ENCODE measurements at places on chromosomes 13 and 19. TPM values are rescaled to one million over a fixed set of nuclear protein-coding genes. Genes with fewer than 3 reads are reported as not detected.
A peak's percentile ranks its signal among the peaks of the same experiment; 100 is the strongest.

GRCh38 chr19:41455936-41456335, 13.0 kb downstream of the ERICH4 start:
- no peak for DNase-seq

OR7D2 gene
- polyA plus RNA-seq: 0.01 TPM

ZNF587 gene
- polyA plus RNA-seq: 11.6 TPM

LGALS14 gene
- not detected for polyA plus RNA-seq

IGFL4 gene
- polyA plus RNA-seq: not detected

- DNase-seq: peak; percentile 10
These were observed 28.4 kb upstream of the ENOX1 start for GRCh38 chr13:43815204-43815603.

GRCh38 chr13:97257228-97257755, 35.2 kb downstream of the MBNL2 start:
- DNase-seq: no peak

POLD1 gene
- 55.1 TPM for polyA plus RNA-seq

DNA sequence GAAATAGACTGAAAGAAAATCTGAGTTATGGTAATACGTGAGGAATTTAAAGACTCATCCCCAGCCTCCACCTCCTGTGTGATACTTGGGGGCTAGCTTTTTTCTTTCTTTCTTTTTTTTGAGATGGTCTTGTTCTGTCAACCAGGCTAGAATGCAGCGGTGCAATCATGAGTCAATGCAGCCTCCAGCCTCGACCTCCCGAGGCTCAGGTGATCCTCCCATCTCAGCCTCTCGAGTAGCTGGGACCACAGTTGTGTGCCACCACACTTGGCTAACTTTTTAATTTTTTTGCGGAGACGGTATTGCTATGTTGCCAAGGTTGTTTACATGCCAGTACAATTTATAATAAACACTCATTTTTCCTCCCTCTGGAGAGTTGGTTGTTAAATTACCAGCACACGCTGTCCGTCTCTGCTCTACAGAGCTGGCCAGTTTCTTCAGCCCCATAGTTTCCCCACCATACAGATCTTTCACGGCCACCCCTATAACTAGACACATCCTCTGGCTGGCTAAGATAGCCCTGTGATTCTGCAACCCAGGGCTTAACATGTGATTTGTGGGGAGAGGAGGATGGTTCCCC, 4.8 kb downstream of the TNFSF9 start:
- no peak for DNase-seq

DNA sequence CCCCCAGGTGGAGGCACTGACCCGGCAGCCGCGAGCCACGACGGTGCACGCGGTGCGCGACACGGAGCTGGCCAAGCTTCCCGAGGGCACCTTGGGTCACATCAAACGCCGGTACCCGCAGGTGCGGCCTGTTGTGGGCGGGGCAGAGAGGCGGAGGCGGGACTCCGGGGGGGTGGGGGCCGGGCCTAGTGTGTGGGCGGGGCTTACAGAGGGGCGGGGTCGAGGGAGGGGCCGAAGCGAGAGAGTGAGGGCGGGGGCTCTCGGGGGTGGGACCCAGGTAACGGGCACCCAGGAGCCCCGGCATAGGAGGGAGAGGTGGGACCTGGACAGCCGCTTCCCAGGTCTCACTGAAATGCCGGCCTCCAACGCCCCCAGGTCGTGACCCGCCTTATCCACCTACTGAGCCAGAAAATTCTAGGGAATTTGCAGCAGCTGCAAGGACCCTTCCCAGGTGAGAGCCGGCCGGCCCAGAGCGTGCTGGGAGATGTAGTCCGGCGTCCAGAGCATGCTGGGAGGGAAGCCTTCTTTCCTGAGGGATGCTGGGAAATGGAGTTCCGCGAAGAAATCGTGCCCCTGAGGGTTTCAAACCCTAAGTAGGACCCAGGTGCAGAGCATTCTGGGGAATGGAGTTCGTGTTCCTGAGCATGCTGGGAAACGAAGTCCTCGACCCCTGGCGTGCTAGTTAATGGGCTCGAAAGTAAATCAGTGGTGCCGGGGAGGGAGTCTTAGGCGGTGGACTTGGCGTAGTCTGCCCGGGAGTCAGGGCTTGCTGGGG, 15.7 kb downstream of the PNPLA6 start:
- DNase-seq: peak; percentile 89

DNA sequence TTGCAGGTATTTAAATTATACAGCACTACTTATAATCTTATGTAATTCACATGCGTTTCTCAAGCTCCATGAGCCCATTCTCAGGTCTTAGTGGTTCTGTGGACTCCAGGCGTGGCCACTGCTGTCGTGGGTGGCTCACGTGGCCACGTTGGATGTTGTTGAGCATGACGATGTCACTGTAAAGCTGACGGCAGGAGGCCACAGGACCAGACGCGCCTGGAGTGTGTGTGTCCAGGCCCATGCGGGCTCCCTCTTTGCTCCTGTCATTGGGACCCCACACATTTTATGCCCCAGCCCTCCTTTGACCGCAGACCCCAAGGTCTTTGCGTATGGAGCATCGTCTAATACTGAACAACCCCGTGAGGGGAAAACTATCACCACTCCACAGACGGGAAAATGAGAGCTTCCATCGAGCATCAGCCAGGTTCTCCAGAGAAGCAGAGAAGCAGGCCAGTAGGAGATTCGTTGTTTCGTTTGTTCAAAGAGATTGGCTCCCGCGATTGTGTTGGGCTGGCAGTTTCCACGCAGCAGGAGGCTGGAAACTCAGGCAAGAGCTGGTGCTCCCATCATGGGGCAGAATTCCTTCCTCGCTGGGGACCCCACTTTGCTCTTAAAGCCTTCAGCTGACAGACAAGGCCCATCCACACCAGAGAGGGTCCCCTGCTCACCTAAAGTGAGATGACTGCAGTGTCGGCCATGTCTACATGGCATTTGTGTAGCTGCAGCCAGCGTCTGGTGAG, 129.3 kb upstream of the SPACA7 start:
- DNase-seq: no peak

Data from lung (tissue), 17 donors.